H54 (cell line): ENCODE measurements at places on chromosomes 1 and 21.

DNA sequence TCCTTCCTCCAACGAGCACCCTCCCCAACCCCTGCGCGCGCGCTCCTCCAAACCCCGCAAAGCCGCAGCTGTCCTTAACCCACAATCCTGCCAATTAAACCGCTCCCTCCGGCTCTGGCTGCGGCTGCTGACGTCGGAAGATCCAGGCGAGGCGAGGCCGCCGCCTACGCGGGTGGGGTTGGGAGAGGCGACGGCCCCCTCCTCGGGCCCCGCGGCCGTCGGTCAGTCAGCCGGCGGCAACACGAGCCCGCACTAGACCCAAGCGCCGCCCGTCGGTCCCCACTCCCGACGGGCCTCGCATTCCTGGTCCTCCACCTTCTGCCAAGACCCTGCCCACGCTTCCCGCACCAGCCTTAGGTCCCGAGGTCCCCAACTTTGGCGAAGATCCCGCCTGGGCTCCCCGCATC, 75.4 kb downstream of the VWA5B1 start:
- no peak for DNase-seq

DNA sequence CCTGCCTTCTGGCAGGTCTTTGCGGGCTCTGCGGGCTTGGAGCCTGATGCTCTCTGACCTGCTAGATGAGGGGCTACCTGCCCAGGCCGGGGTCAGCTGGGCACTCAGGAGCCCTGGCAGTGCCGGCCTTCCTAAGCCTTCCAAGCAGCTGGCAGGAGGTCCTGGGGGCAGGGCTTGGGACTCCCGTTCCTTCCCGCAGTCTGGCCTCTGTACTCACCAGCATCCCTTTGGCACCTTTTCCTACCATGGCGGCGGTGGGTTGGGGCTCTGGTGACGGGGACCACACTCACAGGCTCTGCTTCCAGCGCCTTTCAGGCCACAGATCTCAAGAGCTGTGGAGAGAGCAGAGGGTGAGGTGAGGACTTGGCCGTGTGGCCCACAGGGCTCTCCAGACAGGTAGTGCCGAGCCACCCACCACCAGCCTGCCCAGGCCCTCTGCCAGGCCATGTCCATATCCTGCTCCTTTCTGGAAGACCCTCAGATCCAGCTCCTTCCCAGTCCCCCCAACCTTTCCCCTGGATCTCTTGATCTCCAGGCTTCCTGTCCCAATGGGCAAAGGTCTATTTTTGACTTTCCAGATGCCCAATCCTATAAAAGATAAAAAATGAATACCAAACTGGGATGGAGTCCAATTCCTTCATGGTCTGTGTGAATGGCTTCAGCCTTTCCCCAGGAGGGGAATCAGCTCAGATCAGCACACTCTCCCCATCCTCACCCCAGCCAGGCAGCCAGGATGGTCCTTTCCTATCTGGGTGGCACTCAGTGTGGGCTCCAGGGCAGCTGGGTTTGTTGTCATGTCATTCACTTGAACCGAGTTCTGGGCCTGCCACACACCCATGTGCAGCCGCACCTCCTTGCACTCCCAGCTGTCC, 7.0 kb downstream of the SLC6A9 start:
- DNase-seq: no peak

DNA sequence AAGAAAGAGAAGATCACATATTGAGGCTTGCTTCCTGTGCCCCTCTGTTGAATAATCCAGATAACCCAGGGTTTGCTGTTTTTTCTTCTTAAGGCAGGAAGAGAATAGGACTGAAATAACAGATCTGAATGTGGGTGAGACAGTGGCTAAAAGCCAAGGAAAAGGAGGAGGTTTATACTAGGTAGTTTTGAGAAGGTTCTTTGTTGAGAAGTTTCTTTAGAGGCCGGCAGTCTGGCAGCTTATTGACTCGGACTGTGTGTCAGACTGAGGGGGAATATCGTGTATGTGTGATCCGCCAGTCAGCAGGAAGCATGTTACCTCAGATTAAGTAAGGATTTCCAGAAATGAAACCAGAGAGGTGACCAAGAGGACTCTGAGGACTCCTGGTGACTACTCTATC, 119.8 kb downstream of the PLA2G4A start:
- no peak for DNase-seq

DNA sequence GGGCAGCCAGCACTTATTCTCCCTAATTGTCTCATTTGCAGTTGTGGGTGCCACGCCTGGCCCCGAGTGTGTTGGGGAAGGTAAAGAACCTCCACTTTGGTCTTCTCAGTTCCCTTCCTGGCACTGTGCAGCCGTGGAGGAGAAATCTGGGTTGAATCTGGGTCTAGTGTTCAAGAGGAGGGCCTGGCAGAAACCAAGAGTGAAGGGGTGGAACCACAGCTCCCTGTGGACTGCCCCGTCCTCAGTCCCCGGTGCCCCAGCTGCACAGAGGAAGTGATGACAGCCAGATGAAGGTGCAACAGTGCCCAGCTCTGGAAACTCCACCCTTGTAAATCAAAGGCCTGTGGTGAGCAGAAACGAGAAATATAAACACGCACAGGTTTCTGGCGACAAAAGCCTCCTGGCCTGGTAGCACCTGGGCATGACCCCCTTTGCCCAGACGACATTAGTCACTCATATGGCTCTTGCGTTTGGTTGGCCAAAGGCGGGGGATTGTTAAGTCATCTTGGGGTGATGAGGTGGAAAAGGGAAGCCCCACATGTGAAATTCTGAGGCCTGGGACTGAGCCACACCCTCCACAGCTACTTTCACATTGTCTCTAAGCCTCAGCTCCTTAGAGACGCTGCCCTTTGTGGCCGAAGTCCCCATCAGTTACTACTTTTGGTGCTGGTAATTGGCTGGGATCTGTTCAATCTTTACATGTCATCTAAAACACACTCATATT, 4.2 kb upstream of the ECE1 start:
- no peak for DNase-seq
